ENCODE measurements at places on chromosomes 1 and 21. TPM values are rescaled to one million over a fixed set of nuclear protein-coding genes. Genes with fewer than 3 reads are reported as not detected.

- no peaks in the 10 kb centered on the region for H3K36me3 ChIP-seq
- H3K4me3 ChIP-seq: no peak overlapping the region
- DNase-seq: no peak
- H3K27ac ChIP-seq: no peak overlapping the region
- H3K27me3 ChIP-seq: no peaks in the 10 kb centered on the region
Measured at GRCh38 chr1:20358761-20359263, 68.1 kb downstream of the VWA5B1 start.

- no peak for DNase-seq
- H3K4me3 ChIP-seq: no peak overlapping the region
- no peaks in the 10 kb centered on the region for H3K4me1 ChIP-seq
- H3K36me3 ChIP-seq: no peaks in the 10 kb centered on the region
Measured at GRCh38 chr21:30714946-30715345, 3.6 kb downstream of the KRTAP21-3 start.

- no peak overlapping the region for H3K27ac ChIP-seq
- peaks cover 13% of the 10 kb centered on the region for H3K36me3 ChIP-seq
- DNase-seq: no peak
- H3K4me3 ChIP-seq: no peak overlapping the region
- H3K27me3 ChIP-seq: no peaks in the 10 kb centered on the region
Measured at GRCh38 chr1:214377485-214377884, 96.5 kb downstream of the SMYD2 start.

DNA sequence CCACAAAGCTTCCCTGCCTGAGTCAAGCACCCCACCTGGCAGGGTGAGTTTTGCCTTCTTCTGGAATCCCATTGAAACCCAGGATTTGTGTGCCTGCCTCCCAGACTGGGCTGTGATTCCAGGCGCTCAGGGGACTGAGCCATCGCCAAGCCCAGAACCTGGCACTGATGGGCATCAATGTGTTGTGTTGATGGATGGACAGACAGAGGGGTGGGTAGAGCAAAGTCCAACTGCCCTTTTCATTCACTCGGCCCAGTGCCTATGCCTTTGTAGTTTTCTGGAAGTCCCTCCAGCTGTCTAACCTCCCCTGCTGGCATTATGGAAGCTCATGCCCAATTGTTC lies 66.0 kb upstream of the LAPTM5 start:
- peaks cover 10% of the 10 kb centered on the region for H3K4me1 ChIP-seq
- H3K4me3 ChIP-seq: no peak overlapping the region
- peaks cover 25% of the 10 kb centered on the region for H3K27me3 ChIP-seq
- DNase-seq: peak; percentile 12
- H3K36me3 ChIP-seq: no peaks in the 10 kb centered on the region

GRCh38 chr1:208855403-208855802 lies 611.2 kb upstream of the PLXNA2 start:
- no peaks in the 10 kb centered on the region for H3K4me1 ChIP-seq
- no peaks in the 10 kb centered on the region for H3K36me3 ChIP-seq
- H3K4me3 ChIP-seq: no peak overlapping the region
- H3K27ac ChIP-seq: no peak overlapping the region
- H3K27me3 ChIP-seq: no peaks in the 10 kb centered on the region
- DNase-seq: no peak

DNA sequence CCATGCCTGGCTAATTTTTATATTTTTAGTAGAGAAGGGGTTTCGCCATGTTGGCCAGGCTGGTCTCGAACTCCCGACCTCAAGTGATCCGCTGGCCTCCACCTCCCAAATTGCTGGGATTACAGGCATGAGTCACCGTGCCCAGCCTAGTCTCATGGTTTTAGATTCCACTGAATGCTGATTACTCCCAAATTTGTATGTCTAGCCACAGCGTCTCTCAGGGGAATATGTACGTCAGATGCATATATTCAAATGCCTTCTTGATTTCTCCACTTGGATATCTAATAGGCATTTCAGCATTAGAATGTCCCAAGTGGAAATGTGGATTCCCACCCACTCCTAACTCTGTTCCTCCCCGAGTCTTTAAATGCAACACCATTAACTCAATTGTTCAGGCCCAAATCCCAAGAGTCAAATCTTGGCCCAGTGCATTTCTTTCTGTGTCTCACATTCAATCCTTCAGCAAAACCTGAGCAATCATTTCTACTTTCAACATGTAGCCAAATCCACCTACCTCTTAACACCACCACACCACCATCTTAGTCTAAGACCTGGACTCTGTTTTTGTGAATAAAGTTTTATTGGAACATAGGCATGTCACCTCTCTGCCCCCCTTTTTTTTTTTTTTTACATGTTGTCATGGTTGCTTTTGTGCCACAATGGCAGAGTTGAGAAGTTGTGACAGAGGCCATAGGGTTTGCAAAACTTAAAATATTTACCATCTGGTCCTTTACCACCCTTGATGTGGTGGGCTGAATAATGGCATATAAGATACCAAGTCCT lies 9.8 kb upstream of the CAMTA1 start:
- no peaks in the 10 kb centered on the region for H3K36me3 ChIP-seq
- H3K27ac ChIP-seq: no peak overlapping the region
- no peak overlapping the region for H3K4me3 ChIP-seq
- no peaks in the 10 kb centered on the region for H3K4me1 ChIP-seq
- H3K27me3 ChIP-seq: peaks cover 2% of the 10 kb centered on the region

Gene MAEL
- not detected for total RNA-seq
